IPS DF 6.9 (cell line): ENCODE measurements at places on chromosomes 6 and 20.

DNA sequence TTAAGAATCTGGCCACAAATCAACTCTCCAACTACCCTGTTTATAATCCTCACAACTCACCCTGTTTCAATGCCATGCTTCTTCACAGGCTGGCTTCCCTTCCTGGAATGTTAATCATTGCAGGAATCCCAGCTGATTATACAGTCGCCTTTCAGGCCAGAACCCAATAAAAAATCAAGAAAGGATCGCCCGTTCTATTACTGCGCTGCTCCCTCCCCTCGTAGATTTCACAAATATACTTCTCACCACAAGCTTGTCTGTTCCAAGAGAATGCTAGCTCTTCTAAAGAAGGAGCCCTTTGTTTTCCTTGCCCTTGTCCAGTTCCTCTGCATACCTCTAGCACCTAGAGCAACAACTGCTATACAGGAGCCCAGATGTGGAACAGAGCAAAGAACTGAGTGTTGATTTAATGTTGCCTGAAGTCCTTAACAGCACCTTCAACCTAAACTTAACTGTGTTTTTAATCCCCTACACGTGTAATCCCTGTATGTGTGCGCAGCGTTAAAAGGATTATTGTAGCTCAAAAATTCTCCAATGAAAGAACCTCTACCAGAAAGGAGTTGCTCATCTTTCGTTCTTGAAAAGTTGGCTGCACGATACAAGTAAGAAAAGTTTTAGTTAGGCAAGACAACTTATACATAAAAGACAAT is 988 bp downstream of the ECHDC1 start:
- no peak for DNase-seq

GRCh38 chr6:103107985-103108384 is 1714.5 kb downstream of the GRIK2 start:
- DNase-seq = no peak

- DNase-seq = no peak
Measured at GRCh38 chr6:52077961-52078625, 9.3 kb downstream of the PKHD1 start.

- DNase-seq = no peak
Measured at GRCh38 chr6:43917878-43918382, 147.9 kb downstream of the VEGFA start.

DNA sequence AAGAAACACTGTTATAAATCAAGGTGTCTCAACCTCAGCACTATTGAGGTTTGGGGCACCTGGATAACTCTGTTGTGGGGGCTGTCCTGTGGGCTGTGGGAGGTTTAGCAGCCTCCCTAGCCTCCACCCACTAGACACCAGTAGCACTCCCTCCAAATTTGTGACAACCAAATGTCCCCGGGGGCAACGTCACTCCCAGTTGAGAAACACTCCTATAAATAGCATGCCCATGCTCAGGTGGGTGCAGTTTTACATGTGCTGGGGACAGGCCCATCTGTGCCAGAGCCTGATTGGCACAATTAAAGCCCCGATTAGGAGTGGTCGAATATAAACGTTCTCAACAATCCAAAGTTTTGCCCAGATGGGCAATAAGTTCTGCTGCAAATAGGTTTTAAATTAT is 78.9 kb downstream of the FAM50B start:
- no peak for DNase-seq

DNA sequence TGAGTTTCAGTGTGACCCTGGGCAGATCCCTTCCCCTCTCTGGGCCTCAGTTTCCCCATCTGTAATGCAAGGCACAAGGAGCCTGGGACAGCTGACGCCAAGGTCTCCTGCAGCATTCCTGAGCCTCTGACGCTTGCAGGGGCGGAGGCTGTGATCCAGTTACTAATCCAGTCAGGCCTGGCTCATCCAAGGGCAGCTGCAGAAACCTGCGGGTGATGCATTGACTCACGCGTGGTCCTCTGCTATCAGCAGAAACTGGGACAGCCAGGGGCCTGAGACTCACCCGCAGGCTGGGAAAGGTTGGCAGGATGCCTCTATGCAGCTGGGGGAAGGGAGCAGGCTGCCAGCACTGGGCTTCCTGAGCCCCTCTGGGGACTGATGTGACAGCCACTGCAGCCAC is 65.0 kb upstream of the SIRPA start:
- DNase-seq = no peak

DNA sequence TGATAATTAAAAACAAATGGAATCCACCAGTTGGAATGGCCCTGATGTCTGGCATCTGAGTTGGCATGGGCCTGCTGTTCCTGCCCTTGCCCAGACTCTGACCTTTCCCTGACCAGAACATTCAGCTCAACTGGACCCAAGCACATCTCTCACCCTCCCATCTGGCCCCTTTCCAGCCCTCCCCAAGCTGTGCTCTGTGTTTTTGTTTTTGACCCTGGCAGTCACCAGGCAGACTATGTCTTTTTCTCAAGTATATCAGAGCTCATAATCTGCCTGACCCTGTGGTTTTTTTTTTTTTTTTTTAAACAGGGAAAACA is 117.6 kb downstream of the TRDN start:
- no peak for DNase-seq

DNA sequence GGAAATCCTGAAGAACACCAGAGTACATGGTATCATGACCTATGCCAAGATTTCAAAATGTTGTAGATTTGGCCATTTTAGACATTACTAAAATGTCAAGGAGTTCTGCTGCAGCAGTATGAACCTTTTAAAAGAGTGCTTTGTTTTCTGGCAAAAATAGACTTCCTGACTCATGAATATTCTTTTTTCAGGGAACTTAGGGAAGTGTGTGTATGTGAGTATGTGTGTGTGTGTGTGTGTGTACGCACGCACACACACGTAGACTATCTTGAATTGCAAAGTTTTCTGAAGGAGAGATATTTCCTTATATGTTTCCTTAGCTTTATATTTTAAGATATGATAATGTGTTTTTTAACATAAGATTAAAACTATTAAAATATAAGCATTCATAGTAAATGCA is 161.2 kb downstream of the HS3ST5 start:
- DNase-seq = no peak

GRCh38 chr6:10369896-10370295 is 45.0 kb downstream of the TFAP2A start:
- DNase-seq = no peak

DNA sequence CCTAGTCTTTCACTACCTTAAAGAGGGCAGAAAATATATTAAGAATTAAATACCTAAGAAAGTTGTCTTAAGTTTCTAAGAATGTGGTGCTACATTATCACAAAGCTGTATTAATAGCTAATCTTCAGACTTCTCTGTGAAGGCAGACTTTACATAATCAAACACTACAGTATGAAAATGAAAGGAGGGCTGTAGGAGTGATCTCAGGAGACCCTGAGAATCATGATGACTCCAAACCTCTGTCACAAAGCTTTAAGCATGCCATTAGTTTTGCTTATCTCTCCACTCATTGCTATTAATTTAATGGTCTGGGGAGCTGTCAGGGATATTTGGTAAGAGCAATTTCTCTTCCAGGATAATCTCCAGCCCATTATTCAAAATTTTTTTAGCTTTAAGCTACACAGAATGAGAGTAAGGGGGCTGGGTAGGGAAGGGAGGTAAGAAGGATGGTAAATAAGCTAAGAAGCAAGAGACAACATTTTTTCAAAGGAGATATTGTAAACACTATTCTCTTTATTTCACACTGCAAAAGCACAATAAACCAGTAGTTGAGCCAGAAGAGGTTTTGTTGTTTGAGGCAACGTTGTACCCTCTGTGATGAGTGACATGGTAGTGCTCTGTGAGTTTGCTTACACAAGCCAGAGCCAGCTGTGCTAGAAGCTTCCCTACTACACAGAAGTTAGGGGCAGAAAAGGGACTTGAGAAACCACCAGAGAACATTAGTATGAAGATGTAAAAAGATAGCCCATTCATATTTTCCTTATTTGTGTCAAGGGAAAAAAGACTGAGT is 258.8 kb downstream of the GMDS start:
- no peak for DNase-seq

GRCh38 chr6:48713612-48714011 is 602.6 kb upstream of the PTCHD4 start:
- DNase-seq = no peak

DNA sequence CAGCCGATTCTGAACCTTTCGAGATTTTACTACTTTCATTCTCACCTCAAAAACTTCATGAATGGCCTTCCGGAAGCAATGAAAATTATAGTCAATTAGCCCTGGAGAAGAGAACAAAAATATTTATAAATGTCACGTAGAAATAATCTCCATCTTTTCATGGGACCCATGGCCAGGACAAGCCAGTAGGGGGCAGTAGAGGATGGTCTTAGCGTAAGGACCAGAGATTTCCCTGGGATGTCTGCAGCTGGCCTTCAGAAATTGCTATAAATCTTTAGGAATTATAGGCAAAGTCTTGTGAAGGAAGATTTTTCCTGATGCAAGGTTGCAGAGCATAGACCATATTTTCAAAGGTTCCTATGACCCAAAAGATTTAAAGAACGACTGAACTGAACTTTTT is 15.6 kb upstream of the UBE2J1 start:
- DNase-seq = no peak

GRCh38 chr6:117401799-117402198 is 23.9 kb downstream of the ROS1 start:
- no peak for DNase-seq

- DNase-seq = no peak
Measured at GRCh38 chr20:13278812-13279570, 57.9 kb downstream of the ISM1 start.

GRCh38 chr20:52129611-52130010 is 62.0 kb downstream of the ZFP64 start:
- DNase-seq = no peak

DNA sequence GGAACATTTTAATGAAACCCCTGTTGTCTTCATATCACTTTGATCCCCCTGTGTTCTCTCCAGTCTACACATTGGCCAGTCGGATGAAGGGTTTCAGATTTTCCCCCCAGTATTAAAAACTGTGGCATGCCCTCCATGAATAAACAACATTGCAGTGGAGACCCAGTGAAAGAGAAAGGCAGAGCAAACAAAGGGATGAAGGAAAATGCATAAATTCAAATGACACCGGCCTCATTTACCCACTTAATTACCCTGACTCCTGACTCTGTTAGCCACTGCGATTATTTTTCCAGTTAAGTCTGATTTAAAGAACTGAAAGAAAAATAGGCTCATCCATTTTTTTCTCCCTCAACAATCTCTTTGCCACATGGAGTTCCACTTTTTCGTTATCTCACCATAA is 569.2 kb downstream of the TFAP2B start:
- no peak for DNase-seq

- DNase-seq = no peak
Measured at GRCh38 chr20:48453477-48454093, 374.2 kb downstream of the PREX1 start.

DNA sequence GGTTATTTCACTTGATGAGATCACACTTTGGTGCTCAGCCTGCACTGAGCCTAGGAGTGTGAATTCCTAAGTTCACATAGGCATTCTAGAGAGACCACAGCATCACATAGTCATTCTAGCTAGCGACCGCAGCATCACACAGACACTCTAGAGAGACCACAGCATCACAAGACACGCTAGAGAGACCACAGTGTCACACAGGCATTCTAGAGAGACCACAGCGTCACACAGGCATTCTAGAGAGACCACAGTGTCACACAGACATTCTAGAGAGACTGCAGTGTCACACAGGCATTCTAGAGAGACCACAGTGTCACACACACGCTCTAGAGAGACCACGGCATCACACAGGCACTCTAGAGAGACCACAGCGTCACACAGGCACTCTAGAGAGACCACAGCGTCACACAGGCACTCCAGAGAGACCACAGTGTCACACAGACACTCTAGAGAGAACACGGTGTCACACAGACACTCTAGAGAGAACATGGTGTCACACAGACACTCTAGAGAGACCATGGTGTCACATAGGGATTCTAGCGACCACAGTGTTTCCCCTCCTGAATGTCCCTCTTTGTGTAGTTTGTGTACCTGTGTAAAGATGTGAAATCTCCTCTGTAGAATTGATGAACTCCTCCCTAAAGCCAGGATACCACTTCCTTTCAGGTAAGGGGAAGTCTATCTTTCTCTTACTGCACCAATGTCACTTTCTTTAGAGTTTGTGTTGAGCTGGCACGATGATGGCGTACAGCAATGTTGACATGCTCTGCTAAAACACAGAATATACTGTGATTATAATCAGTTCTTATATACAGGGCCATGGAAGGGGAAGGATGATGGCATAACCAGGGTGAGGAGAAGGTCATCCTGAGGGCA is 169.4 kb downstream of the ZDHHC14 start:
- DNase-seq = no peak

DNA sequence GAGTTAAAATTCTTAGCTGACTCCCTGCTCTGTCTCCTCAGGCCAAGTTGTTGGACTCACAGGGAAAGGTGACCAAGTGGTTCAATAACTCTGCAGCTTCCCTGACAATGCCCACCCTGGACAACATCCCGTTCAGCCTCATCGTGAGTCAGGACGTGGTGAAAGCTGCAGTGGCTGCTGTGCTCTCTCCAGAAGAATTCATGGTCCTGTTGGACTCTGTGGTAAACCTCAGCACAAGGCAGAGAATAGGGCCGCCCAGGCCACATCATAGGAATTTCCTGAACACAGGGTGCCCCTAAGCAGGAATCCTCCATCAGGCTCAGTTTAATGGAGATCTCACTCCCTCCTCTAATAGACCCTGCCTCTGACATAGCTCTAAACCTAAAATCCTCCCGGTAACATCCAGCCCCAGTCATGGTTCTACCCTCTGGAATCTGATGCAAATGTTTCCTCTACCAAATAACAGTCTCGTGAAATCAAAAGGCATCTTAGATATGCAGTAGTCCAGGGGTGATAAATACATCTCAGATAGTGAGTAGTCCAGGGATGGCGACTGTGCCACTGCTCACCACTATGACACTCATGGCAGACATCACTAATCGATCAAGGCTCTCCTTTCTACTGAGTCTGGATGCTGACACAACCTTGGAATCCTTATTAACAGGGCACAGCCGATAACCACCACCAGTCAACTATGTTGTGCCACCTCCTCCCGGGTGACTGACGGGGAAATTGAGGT is 18.3 kb downstream of the BPIFB1 start:
- no peak for DNase-seq

DNA sequence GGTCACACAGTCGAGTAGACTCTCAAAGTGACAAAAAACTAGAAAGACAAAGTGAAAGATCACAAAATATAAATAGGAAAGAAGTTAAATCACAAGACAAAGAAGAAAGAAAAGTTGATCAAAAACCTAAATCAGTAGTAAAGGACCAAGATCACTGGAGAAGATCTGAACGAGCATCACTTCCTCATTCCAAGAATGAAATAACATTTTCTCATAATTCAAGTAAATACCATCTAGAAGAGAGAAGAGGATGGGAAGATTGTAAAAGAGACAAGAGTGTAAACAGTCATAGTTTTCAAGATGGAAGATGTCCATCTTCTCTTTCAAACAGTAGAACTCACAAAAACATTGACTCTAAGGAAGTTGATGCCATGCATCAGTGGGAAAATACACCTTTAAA is 31.6 kb upstream of the GJA10 start:
- DNase-seq = no peak

GRCh38 chr6:5282191-5282623 is 20.9 kb downstream of the FARS2 start:
- DNase-seq = peak; percentile 25

- DNase-seq = no peak
Measured at GRCh38 chr6:112606656-112607435, 259.7 kb downstream of the RFPL4B start.

- no peak for DNase-seq
Measured at GRCh38 chr20:62879275-62880146, 17.9 kb upstream of the TCFL5 start.
